CD8-positive, alpha-beta memory T cell (primary cell): ENCODE measurements at places on chromosomes 11 and 22. TPM values are rescaled to one million over a fixed set of nuclear protein-coding genes. Genes with fewer than 3 reads are reported as not detected.

DNA sequence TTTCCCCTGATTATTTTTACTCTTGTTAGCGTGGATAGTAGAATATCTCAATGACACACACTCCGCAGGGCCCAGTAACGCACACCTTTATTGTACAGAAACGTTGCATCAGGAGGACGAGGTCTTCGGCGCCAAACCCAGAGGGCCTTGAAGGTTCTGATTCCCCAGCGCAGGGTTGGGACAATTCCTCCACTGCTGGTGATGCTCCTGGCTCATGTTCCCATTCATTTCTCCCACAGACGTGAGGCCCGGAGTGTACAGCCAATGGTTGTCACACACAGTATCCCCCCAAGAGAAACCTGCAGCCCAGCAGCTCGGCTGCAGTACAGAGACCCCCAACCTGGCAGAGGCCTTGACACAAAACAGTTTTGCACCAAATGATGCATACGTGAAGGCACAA is 6.1 kb upstream of the ANO1 start:
- no peak for DNase-seq

The KCNK7 gene
- total RNA-seq, result 0.59 TPM

GRCh38 chr22:32882774-32883530 is 81.4 kb downstream of the TIMP3 start:
- no peak for DNase-seq

- no peak for DNase-seq
These were observed 3.1 kb downstream of the CDC42EP1 start for GRCh38 chr22:37563153-37564081.

DNA sequence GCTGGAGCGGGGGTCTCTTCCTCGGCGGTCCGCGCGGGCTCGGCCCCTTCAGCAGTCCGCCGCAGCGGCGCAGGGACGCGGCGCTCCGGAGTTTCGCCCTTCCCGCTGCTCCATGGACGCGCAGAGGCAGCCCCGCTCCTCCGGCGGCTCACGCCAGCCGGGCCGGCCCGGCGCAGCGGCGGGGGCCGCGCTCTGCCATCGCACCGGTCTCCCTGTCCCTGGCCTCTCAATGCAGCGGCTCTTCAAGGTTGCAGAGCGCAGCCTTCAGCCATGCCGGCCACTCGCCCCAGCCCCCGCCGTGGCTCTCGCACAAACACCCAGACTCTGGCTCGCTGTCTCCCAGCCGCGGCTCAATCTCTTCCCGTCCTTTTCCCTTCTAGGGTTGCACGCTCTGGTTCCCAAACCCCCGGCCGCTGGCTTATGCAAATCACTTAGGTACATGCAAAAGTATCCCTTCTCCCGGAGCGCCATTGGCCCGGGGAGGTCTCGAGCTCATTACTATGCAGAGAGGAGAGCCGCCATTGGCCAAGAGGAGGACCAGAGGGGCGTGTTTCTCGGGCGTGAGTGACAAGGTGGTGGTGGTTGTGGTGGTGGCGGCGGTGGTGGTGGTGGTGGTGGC is at the start of gene LGR4:
Gene LGR4, minus strand, starts transcription at position 393 of the 619 bp plus-strand sequence. CDS start 488 bp downstream, outside the sequence.
- peak; percentile 58 for DNase-seq

DNA sequence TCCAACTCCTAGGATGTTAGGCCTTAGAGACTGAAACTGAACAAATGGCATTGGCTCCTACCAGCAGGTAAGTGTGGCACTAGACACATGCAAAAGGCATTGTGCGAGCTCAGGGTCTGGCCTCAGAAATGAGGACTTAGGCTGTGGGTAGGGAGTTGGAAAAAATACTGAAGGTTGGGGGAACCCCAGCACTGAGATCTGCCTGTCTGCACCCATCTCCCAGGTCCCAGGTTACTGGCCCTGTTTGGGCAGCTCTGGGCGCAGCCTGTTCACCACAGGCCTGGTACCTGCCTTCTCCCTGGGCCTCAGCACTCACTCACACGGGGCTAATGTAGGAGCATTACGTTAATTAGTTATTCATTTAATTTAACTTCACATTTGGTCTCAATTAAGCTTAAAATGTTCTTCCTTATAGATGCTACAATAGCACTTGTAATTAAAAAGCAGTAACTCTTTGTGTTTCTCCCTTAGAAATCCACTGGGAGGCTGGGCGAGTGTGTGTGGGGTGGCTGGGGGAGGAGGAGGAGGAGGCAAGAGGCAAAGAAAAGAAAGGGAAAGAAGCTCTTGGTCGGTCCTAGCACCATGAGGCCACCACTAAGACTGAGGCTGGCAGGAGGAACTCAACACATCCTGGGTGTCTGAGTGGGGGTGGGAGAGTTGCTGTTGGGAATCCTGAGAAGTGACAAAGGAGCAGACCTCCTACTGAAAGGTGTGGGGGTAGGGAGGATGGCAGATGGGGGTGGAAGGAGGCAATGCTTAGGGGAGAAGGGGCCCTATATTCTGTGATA is 19.4 kb downstream of the TMEM218 start:
- DNase-seq, result no peak

- DNase-seq, result no peak
These were observed 3.0 kb downstream of the GAL start for GRCh38 chr11:68687311-68687710.

The PAX6 gene
- total RNA-seq, result not detected

DNA sequence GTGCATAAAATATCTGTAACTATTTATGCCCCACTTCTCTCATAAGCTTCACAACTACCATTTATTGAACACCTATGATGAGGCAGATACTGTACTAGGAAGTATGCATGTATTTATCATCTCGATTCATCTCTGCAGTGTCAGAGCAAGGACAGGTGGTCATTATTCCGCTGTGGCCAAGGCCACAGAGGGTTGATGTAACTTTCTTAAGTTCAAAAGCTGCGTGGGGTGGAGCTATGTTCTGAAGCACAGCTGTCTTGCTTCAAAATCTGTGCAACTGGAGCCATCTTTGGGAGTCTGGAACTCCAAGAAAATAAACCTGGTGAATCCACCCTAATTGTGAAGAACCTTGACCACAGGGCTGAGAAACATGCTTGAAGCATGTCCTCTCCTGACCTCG is 60.2 kb upstream of the HMGXB4 start:
- DNase-seq, result no peak

GRCh38 chr11:65109231-65110198 is 2.2 kb upstream of the TM7SF2 start:
- no peak for DNase-seq

DNA sequence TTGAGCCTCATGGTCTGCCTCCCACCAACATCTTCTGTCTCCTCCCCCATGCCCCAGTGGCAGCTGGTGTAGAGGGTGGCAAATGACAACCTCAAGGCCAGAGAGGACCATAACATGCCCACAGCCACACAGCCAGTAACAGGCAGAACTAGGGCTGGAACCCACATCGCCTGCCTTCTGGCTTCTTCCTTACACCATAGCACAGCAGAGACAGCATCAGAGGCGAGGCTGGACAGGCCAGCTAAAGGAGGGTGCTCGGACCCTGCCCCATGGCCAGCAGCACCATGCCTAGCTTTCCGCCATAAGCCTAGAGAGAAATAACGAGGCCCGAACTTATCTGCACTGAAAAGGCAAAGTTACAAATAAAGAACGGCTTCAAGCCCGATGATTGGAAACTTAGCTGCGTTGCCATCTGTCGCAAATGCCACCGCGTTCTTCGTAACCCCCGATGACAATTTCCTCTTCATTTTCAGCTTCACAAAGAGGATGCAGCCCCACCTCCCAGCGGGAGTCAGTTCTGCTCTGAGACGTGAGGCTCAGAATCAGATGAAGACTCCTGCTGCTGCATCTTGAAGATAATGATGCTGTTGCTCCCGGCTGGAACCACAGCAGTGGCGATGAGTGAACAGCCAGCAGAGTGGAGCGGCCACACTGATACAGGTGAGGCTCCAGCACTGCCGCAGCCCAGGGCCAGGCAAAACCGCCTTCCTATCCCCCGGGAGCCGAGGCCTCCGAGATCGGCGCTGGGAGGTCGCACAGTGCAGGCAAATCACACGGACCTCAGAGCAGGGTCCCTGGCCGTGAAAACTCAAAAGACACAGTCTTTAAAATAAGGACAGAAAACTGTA is 73.8 kb upstream of the RTL6 start:
- DNase-seq, result no peak

GRCh38 chr11:82676483-82677094 is 57.1 kb downstream of the FAM181B start:
- DNase-seq, result no peak

The ZFPL1 gene
- total RNA-seq, result 30.8 TPM

- no peak for DNase-seq
These were observed 31.1 kb downstream of the MRGPRX4 start for GRCh38 chr11:18203723-18204122.

DNA sequence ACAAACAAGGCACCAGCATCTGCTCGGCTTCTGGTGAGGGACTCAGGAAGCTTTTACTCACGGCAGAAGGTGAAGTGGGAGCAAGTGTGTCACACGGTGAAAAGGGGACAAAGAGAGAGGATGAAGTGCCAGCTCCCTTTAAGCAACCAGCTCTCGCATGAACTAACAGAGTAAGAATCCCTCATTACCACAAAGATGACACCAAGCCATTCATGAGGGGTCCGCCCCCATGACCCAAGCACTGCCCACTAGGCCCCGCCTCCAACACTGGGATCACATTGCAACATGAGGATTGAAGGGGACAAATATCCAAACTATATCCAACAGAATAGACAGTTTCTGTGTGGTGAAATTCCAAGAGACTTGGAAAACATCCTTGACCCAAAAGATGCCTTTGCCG is 198.2 kb upstream of the POU2AF2 start:
- no peak for DNase-seq

DNA sequence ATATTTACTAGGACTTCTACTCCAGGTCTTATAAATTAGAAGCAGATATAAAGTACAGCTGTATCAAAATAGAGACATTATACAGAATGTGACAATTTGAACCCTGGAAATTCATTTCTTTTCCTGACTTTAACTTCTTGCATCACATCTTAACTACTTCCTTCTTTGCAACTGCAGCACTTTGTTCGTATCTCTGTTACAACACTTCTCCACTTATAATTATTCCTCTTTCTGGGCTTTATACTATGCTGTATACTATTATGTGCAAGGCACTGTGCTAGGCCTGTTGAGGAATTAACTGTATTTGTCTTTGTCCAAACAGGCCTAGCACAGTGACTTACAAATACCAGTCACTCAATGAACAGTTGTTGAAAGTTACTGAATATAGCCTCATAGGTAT is 1.8 kb upstream of the SLC36A4 start:
- no peak for DNase-seq

DNA sequence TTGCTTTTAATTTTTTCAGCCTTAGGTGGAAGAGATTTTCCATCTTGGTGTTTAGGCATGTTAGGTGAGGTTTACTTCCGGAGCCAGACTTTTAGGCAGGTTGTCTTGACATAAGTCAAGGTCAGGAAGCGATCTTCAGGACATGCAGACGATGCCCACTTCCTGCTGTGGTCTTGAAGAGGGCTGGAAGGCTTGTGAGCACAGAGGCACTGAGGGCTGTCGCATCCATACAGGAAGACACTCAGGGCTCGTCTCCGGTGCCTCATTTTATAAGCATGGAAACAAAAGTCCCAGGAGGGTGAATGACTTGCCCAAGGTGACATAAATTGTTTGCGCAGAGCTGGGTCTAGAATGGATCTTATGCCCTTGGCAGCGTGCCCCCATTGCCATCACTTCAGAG is 30.8 kb downstream of the MARK2 start:
- peak; percentile 70 for DNase-seq

The TREH gene
- not detected for total RNA-seq

- no peak for DNase-seq
These were observed 7.1 kb downstream of the PRPF19 start for GRCh38 chr11:60899046-60899936.

- no peak for DNase-seq
These were observed 17.5 kb upstream of the CDC42EP2 start for GRCh38 chr11:65297026-65297672.

DNA sequence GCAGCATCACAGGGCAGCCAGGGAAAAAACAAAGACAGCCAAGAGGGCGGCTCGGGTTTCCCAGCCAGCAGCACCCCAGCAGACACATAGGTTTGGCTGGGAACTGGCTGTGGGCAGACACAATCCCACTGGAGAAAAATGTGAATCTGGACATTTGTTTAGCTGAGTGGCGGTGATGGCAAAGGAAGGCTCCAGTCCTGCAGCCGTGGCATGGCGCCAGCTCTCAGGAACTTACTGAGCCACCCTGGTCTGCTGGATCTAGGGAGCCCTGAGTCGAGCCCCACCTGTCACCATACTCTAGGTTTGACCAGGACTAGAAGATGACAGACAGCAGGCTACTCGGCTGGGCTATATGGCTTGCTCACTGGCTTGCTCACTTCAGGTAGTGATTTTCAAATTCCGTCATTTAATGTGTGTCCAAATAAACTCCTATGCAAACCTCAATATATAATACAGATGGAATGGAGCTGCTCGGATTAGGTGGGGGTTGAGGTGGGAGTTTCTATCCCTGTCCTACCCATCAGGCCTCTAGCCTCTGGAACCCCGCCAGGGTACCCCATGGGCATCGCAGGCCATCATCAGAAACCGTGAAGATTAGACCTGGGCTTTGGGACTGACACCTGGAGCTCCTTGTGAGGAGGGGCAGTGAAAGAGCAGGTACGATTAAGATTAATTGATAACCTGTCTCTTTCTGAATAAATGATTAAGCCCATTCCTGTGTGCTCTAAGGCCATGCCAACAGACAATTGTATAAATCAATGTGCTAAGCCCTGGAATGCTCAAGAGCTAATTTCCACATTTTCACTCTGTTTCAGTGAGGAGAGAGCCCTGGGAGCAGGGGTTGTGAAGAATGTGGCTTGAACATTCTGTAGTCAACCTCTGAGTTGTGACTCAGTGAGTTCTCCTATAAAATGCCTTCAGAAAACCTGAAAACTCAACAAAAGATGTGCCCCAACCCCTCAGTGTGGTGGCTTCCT is 42.5 kb downstream of the GALNT18 start:
- DNase-seq, result no peak

- DNase-seq, result no peak
These were observed 46.8 kb downstream of the PPP2R1B start for GRCh38 chr11:111719379-111719778.

The SSTR3 gene
- total RNA-seq, result 0.62 TPM

The MYOD1 gene
- not detected for total RNA-seq

The SLC22A25 gene
- not detected for total RNA-seq

DNA sequence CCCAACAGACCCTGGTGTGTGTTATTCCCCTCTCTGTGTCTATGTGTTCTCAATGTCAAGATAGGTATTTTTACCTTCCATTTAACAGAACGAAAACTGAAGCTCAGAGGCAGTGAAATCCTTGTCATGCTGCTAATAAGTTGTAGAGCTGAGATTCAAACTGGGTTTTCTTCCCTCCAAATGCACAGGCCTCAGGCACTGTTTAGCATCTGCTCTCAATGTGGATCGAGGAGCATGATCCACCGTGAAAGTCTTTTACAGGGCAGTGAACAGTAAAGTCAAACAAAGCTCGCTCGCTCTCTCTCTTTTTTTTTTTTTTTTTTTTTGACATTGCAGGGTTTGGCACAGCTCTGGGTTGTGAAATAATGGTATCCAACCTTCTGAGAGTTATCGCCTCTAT is 401.0 kb upstream of the SYN3 start:
- no peak for DNase-seq

The TESMIN gene
- total RNA-seq, result 1.3 TPM
